Regular cardiac myocyte (primary cell): ENCODE measurements at places on chromosomes 12 and 14. TPM values are rescaled to one million over a fixed set of nuclear protein-coding genes. Genes with fewer than 3 reads are reported as not detected.

TPH2 gene
- under 0.01 TPM in 1 of 2 replicates, not detected in the other for total RNA-seq

LRCOL1 gene
- total RNA-seq = not detected in 2 replicates

SLC4A8 gene
- total RNA-seq = 0.56 and 1.3 TPM in 2 replicates

FOXN4 gene
- not detected in 2 replicates for total RNA-seq

CCDC175 gene
- total RNA-seq = not detected in 2 replicates

NR1H4 gene
- 0.19 TPM in 1 of 2 replicates, not detected in the other for total RNA-seq

FOXG1 gene
- under 0.01 TPM in 1 of 2 replicates, not detected in the other for total RNA-seq

PROX2 gene
- not detected in 2 replicates for total RNA-seq

FGF6 gene
- total RNA-seq = not detected in 2 replicates

SENP1 gene
- 9.3 and 15.7 TPM in 2 replicates for total RNA-seq

OR6C1 gene
- not detected in 2 replicates for total RNA-seq

LRTM2 gene
- not detected in 2 replicates for total RNA-seq

DAO gene
- total RNA-seq = not detected in 2 replicates

MEG3 gene
- total RNA-seq = 30.7 and 112 TPM in 2 replicates

ARHGEF25 gene
- total RNA-seq = 12.5 and 27.1 TPM in 2 replicates

KRT73 gene
- not detected in 2 replicates for total RNA-seq

ADSS1 gene
- 1.7 and 10.1 TPM in 2 replicates for total RNA-seq

COL2A1 gene
- total RNA-seq = under 0.01 TPM in 2 replicates

RNASE3 gene
- not detected in 2 replicates for total RNA-seq

CLEC14A gene
- total RNA-seq = 8.2 and 18.3 TPM in 2 replicates

ALDH6A1 gene
- 24.5 and 28.2 TPM in 2 replicates for total RNA-seq

LGALS3 gene
- total RNA-seq = 116 and 124 TPM in 2 replicates

CAPZA3 gene
- not detected in 2 replicates for total RNA-seq

SAMD15 gene
- total RNA-seq = 2.5 and 4.2 TPM in 2 replicates

PDZRN4 gene
- total RNA-seq = not detected in 2 replicates

MYF6 gene
- total RNA-seq = not detected in 2 replicates
